ENCODE measurements at places on chromosomes 16 and 17.
A peak's percentile ranks its signal among the peaks of the same experiment; 100 is the strongest.

- no peak for DNase-seq
These were observed 438.0 kb upstream of the CDH11 start for GRCh38 chr16:65559846-65560245.

- DNase-seq: no peak
These were observed 7.3 kb upstream of the MEIOC start for GRCh38 chr17:44648963-44649362.

- DNase-seq: peak; percentile 53
These were observed 549 bp downstream of the SLC26A11 start for GRCh38 chr17:80220736-80221215.

- DNase-seq: no peak
These were observed 50.6 kb downstream of the MARCHF10 start for GRCh38 chr17:62757500-62757951.

GRCh38 chr16:57513371-57514102 lies 22.8 kb downstream of the CCDC102A start:
- no peak for DNase-seq

- DNase-seq: no peak
These were observed 349.3 kb downstream of the WWOX start for GRCh38 chr16:78448658-78449271.

DNA sequence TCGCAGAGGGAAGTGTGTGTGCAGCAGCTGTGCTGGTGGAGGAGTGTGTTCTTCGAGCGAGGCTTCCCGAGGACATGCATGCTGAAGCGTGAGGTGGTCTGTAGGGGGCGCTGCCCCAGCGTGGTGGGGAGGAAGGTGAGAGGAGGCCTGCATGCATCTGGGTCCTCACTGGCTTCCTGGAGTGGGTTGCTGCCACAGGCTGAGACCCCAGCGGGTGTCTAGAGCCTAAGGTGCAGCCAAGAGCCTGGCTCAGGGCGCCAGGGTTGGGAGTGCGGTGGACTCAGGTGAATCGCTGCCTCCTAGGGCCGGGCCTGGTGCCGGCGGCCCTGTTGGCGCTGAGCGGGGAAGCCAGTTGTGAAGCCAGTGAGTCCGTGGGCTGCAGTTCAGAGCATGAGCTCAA lies 7.5 kb upstream of the HSD3B7 start:
- no peak for DNase-seq

DNA sequence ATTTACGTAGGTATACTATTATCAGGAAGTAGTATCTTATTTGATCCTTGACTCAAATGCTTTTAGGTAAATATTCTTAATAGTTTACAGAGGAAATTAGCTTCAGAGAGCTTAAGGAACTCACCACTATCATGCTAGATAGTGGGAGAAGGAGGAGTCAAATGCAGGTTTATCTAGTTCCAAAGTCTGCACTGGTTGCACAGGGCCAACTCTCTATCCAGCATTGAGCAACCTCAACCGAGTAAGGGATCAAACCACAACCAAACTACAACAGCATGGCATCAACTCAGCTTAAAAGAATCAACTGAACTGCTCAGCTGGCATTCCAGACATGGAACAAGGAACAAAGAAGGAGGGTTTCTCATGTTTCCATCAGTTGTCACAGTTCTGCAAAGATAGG lies 306.0 kb downstream of the MAF start:
- DNase-seq: no peak

- DNase-seq: no peak
These were observed 3.6 kb downstream of the ZNF48 start for GRCh38 chr16:30398661-30399434.

GRCh38 chr16:6081320-6081976 lies 983.9 kb upstream of the EEF2KMT start:
- DNase-seq: no peak

DNA sequence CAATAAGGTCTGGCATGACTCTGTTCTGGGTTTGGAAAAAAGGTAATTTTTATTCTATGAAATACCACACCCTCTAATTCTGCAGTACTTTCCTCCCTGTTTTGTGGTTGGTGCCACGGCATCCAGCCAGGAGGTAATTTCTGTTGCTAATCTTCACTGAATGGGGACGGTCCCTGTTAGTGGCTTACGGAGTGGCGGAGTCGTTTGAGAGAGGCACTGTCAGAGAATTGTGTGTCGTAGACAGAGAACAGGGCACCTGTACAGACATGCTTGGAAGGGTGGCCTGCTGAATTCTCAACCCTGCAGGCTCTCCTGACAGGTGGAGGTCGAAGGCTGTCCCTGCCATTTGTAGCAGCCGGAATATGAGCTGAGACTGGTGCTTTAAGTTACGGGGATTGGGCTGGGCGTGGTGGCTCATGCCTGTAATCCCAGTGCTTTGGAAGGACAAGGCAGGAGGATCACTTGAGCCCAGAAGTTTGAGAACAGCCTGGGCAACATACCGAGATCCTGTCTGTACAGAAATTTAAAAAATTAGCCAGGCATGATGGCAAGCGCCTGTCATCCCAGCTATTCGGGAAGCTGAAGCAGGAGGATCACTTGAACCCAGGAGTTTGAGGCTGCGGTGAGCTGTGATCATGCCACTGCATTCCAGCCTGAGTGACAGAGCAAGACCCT lies 33.2 kb downstream of the EEF2K start:
- DNase-seq: no peak

DNA sequence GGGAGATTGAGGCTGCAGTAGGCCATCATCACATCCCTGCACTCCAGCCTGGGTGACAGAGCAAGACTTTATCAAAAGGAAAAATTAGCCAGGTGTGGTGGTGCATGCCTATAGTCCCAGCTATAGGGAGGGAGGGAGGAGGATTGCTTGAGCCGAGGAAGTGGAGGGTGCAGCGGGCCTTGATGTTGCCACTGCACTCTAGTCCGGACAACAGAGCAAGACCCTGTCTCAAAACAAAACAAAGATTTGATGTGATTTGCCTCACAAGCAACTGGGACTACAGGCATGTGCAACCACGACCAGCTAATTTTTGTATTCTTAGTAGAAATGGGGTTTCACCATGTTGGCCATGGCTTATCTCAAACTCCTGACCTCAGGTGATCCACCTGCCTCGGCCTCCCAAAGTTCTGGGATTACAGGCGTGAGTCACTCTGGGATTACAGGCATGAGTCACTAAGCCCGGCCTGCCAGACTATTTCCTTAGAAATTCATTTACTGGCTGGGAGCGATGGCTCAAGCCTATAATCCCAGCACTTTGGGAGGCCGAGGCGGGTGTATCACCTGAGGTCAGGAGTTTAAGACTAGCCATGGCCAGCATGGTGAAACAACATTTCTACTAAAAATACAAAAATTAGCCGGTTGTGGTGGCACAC lies 11.5 kb downstream of the UBE2G1 start:
- DNase-seq: no peak

- DNase-seq: no peak
These were observed 9.2 kb upstream of the SNN start for GRCh38 chr16:11658896-11659708.

- no peak for DNase-seq
These were observed 56.0 kb upstream of the SMURF2 start for GRCh38 chr17:64718058-64718457.

- DNase-seq: no peak
These were observed 15.0 kb downstream of the CENPX start for GRCh38 chr17:82007495-82008257.

DNA sequence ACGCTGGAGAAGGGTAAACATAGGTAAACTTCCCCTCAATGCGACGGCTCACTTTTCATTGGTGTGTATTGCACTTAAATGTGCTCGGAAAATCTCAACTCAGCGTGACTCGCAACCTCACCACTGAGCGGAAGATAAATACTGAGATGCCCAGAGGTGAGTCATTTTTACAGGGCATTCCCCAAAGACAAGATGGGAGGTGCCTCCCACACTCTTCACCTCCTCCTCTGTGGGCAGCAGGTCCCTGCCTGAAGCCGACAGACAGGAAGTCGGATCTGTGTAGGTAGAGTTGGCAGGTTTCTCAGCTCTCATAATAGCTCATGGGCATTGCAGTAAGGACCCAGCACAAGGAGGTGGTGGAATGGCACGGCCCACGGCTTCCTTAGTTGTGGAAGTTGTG lies 274.6 kb upstream of the HSBP1 start:
- DNase-seq: no peak

- no peak for DNase-seq
These were observed 152.6 kb downstream of the CYB561 start for GRCh38 chr17:63293323-63294075.
